Right ventricle myocardium inferior (tissue), 1 donor: ENCODE measurements at places on chromosomes 13 and 19. TPM values are rescaled to one million over a fixed set of nuclear protein-coding genes. Genes with fewer than 3 reads are reported as not detected.

The APOC1 gene
- total RNA-seq, result 1.4 TPM

The FXYD1 gene
- 556 TPM for total RNA-seq

The FCHO1 gene
- total RNA-seq, result 0.24 TPM

The KLK7 gene
- total RNA-seq, result not detected

The SSBP4 gene
- 36.2 TPM for total RNA-seq

The MISP gene
- not detected for total RNA-seq

The PDX1 gene
- not detected for total RNA-seq

The LRRC63 gene
- total RNA-seq, result not detected

The FFAR1 gene
- total RNA-seq, result not detected

The ZNF681 gene
- 0.22 TPM for total RNA-seq

The TSSK6 gene
- 0.32 TPM for total RNA-seq

The POLD1 gene
- 10.8 TPM for total RNA-seq

The ENOX1 gene
- total RNA-seq, result 6.1 TPM

The PBX4 gene
- not detected for total RNA-seq

The OR10H1 gene
- not detected for total RNA-seq

The SERTAD1 gene
- total RNA-seq, result 12.0 TPM

The TMPRSS9 gene
- total RNA-seq, result not detected

The CYP4F3 gene
- total RNA-seq, result not detected

The NCCRP1 gene
- not detected for total RNA-seq

The PSG1 gene
- total RNA-seq, result not detected

The SERP2 gene
- 15.7 TPM for total RNA-seq

The ZNF823 gene
- 4.2 TPM for total RNA-seq

The LSM4 gene
- total RNA-seq, result 106 TPM

The UFM1 gene
- 26.3 TPM for total RNA-seq

The IQCN gene
- 0.43 TPM for total RNA-seq

The PSG7 gene
- not detected for total RNA-seq

The F7 gene
- total RNA-seq, result not detected

The SERTM1 gene
- 2.0 TPM for total RNA-seq

The TUBA3C gene
- total RNA-seq, result 0.16 TPM

The ZNF541 gene
- 1.2 TPM for total RNA-seq

The ZNF527 gene
- total RNA-seq, result 5.6 TPM

The IL12RB1 gene
- 1.1 TPM for total RNA-seq

The NKPD1 gene
- not detected for total RNA-seq

The ZNF85 gene
- 2.9 TPM for total RNA-seq

The TRPC4 gene
- total RNA-seq, result 2.6 TPM

The GIPC1 gene
- 50.0 TPM for total RNA-seq

The SELENOV gene
- total RNA-seq, result not detected

The C19orf67 gene
- total RNA-seq, result not detected

The KIR2DL3 gene
- total RNA-seq, result not detected

The ZNF302 gene
- 37.9 TPM for total RNA-seq

The ZNF526 gene
- total RNA-seq, result 6.1 TPM

The SPTBN4 gene
- 5.1 TPM for total RNA-seq

The CYP2A6 gene
- not detected for total RNA-seq

The SRRM5 gene
- total RNA-seq, result 0.16 TPM

The ERFL gene
- total RNA-seq, result not detected

The NMRK2 gene
- 627 TPM for total RNA-seq

The SUPT20H gene
- 20.7 TPM for total RNA-seq

The CEACAM1 gene
- total RNA-seq, result 4.3 TPM

The CACNA1A gene
- 0.41 TPM for total RNA-seq

The PNMA8B gene
- total RNA-seq, result 0.68 TPM

The LMTK3 gene
- 0.70 TPM for total RNA-seq

The NCR1 gene
- total RNA-seq, result not detected

The SIGLEC8 gene
- 0.08 TPM for total RNA-seq

The PRSS57 gene
- total RNA-seq, result not detected

The CGB8 gene
- total RNA-seq, result not detected
